GM20000 (cell line): ENCODE measurements at places on chromosomes 7 and 10.

- no peak for DNase-seq
Measured at GRCh38 chr7:1188720-1189294, 28.8 kb upstream of the ZFAND2A start.

DNA sequence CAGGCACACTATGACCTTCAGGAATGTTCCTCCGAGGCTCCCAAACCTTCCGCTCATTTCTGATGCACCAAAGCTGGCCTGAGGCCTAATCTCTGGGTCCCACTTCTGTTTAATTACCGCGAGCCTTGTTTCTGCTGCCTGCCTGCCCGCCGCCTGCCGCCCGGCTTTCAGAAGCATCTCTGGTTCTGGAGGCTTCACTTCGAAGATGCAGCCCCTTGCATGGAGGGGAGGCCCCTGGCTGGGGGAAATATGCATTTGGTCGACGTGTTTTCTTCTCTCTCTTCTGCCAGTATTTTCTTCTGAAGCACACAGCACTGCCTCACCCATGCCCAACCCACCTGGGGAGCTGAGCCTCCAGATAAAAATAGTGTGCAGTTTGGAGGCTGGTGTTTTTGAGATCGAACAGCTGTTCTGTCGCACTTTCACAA is 166.9 kb downstream of the PAXIP1 start:
- no peak for DNase-seq

DNA sequence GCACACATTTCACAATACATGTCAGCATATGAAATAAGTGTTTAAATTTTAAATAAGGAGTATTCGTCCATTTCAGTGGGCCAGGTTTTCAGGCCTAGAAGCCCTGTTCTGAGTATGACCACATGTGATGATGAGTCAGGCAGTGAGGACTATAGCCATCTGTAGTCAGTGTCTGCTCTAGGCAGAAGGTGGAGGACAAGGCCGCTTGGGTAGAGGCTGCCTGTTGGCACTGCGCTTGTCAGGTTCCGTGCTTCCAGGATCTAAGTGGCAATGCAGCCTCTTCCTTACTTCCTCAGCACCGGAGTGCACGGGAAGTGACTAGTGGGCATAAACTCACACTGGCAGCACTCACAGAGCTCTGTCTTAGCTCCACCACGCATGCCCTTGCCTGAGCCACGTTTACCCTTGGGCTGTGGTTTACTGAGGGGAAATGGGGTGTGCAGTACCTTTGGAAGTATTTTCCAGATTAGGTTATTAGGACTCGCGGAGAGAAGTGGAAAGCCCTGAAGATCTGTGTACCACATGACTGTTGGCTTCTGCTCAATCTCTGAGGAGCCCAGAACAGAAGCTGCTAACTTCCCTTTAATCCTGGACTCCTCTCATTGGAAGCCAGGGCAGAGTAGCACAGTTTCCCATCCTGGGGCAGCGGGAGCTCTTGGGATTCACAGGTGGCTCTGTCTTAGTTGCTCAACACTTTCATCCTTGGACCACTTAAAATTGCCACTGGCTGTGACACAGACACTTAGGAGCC is 87.5 kb upstream of the GJD4 start:
- no peak for DNase-seq

DNA sequence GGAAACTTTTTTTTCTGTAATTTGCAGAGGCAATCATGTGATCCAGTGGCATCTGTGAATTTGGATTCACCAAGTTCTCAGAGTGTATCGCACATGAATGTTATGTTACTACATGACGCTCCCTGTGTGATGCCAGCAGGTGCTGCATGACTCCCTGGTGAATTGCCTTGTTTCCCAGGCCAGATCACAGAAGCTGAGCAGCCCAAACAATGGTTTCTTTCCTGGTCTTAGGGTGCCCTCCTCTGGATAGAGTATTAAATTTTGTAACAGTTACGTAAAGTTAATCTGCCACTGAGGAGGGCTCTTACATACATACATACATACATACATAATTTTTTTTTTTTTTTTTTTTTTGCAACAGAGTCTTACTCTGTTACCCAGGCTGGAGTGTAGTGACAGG is 3.6 kb downstream of the ZSCAN21 start:
- peak; percentile 40 for DNase-seq

- DNase-seq, result no peak
Measured at GRCh38 chr7:617614-618538, 98.2 kb upstream of the PDGFA start.

DNA sequence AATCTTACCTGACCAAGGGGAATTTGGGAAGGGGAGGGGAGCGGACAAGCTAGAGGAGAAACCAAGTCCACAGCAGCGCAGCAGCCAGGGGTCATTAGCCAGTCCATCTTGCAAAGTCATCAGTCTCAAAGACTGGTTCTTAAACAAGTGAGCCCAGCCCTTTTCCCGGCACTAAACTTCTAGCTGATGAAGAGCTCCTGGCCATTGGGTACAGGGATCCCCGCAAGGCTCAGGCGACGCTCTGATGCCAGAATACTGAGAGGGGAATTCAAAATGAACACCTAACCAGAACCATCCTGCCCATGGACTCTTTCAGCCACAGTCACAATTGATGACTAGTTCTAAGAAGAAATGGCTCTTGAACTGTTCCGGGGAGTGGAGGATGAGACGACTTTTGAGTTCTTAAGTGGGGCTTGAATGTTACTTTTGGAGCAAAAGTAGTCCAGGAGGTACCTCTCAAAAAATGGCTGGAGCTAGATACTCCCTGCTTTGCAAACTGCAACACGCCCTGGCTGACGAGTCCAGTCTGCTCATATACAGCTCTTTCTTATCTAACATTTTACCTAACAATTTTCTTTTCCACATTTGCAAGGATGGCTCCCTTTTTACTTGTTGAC is 2.5 kb upstream of the TWIST1 start:
- no peak for DNase-seq

DNA sequence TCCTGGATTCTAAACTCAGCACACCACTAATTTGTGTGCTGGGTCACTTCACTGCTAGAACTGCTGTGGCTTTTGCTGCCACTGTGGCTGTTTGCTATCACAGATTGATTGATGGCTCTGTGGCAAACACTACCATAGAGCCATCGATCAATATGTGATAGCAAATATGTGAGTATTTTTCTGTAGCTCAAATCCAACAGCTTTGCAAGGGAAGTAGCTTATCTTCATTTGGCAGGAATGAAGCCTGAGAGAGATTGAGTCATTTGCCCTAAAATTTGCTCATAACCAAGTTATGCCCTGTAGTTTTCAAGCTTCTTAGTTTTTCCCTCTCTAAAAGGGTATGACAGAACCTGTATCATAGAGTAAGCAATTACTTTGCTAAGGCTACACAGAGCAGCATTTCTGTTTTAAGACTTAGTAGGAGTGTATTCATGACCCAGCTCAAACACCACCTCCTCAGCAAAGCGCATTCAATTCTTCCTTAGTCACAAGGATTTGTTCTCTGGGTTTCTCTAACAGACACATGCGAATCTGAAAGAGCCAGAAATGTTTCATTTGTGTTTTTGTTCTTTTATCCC is 43.1 kb downstream of the MINPP1 start:
- DNase-seq, result no peak

GRCh38 chr7:36192877-36193276 is 39.8 kb downstream of the EEPD1 start:
- no peak for DNase-seq

DNA sequence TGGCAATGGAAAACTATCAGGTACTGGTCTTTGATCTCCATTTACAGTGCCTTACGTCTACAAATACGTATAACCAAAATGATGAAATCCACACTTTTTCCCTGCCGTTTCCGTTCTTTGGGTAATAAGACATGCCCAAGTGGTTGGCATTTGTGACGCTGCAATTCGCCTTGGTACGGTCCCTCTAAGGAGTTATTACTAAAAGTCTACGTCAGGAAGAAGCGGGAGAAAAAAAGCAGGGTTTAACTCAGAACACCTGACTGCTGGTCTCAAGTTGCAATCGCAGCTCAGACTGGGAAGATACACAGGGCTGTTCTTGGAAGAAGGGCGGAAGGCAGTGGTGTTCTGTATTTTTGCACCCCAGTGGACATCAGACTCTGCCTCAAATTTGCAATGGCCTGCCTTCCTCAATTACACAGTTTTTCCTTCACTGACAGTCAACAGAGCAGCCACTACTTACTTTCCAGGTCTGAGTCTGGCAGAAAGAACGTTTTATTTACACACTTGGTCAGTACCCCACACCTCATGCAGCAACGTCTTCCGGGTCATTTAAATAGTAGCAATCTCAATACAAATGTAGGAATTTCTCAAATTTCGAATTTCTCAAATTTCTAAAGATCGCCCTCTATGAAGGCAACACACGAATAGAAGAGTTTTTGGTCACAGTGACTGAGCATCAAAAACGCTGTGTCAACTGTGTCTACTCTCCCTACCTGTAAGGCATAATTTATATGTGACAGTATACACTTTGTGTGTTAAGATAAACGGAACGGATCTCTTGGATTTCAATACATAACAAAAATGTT is 2.1 kb downstream of the BAIAP2L1 start:
- no peak for DNase-seq

GRCh38 chr7:98369726-98370125 is 31.2 kb downstream of the BAIAP2L1 start:
- no peak for DNase-seq

- no peak for DNase-seq
Measured at GRCh38 chr7:27608776-27609495, 53.7 kb downstream of the HIBADH start.

GRCh38 chr7:44881610-44882009 is 3.7 kb downstream of the PURB start:
- no peak for DNase-seq

DNA sequence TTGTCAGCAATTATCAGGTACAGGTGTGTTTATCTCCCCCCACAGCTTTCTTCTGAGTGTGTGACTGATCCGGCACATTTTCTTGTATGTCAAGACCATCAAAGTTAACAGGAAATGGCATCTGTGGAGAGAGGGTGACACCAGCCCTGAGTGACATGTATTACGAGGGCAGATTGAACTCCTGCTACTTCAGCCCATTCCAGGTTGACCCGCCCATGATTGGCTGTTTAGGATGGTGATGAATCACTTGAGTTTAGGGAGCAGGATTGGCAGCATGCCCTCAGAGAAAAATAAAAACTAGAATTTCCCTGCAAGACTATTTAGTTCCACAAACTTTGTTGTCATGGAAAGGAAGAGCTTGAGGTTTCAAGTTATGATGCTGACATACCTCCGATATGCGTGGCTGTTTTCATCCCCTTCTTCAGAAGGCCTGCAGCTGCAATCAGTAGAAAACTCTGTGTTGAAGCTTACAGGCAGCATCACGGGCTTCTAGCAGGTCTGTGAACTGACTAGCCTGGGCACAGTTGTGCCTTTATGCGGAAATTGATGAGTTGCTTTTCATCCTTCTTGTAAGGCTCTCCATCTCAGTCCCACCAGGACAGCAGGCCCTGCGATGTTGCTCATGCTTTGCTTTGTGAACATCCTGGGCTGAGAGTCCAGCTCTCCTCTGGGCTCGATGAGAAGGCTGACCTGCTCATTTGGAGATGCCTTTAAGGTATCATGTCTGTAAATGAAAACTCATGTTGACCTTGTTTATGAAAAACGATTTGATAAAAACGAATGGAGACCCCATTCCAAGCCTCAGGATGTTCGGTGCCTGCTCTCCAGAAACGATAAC is 8.0 kb upstream of the CELF2 start:
- no peak for DNase-seq

- DNase-seq, result no peak
Measured at GRCh38 chr7:43018446-43018845, 86.3 kb downstream of the MRPL32 start.

GRCh38 chr10:93072225-93072712 is 1.4 kb upstream of the CYP26A1 start:
- peak; percentile 30 for DNase-seq

DNA sequence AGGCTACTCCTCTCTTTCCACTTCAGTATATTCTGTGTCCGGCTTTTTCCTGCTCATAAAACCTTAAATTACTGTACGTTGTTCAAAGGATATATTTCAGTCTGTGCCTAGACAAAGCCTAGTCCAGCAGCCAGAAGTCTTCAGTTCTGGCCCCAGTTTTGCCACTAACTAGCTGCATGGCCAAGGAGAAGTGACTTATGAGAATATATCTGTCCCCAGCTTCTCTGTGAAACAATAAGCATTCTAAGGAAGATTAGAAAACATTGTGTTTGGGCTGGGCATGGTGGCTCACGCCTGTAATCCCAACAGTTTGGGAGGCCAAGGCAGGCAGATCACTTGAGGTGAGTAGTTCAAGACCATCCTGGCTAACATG is 105.0 kb upstream of the HDAC9 start:
- DNase-seq, result no peak

- DNase-seq, result peak; percentile 37
Measured at GRCh38 chr10:114615600-114616007, 42.5 kb downstream of the ABLIM1 start.

DNA sequence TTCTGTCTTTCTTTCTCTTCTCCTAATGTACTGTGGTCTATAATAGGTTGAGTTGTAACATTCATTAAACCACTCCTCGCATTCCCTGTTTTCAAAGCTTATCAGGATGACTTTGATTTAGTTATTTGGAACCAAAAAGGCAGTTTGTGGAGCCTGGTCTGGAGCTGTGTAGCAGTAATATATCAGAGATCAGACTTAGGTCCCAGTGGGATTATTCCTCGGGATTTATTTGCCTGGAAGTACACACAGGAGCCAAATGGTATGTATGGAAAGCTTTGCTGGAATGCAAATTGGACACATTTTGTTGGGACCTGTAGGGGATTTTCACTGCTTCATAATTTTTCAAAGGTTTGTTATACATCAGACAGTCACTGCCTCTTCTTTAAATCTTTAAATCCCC is 40.9 kb downstream of the GBF1 start:
- DNase-seq, result no peak

DNA sequence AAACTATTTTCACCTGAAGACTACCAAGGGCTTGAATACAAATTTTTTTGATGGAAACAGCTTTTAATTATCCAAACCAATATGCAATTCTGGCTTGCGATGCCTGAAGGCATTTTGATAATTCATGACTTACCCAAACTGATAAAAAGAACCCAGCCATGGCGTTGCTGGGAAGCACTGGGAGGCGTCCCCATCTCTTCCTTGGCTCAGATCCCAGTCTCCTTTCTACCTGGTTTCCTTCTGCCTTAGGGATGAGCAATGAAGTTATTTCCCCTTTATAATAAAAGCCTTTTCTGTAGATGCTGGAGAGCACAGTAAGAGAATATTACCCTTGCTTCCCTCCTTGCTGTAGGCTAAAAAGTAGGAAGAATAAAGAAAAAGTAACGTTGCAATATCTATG is 129.1 kb upstream of the ANK3 start:
- no peak for DNase-seq

DNA sequence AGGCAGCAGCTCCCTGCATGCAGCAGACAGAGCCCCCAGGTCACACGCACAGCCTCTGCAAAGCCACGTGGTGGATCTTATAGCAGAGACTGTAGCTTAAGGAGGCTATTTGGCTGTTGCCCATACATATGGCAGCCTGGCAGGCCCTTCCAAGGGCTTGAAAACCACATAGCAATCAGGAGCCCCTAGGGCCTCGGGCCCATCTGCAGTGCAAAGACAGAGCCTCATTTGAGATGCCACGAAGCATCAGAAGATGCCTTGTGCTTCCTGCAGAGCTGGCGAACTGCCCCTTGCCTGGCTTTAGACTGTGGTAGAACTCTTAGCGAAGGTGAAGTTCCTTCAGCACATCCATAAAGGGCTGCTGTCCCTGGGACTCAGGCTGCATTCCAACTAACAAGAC is 309.9 kb downstream of the GRID1 start:
- no peak for DNase-seq

- no peak for DNase-seq
Measured at GRCh38 chr10:63884426-63884825, 363.2 kb downstream of the REEP3 start.
